ENCODE measurements at places on chromosomes 4 and X. TPM values are rescaled to one million over a fixed set of nuclear protein-coding genes. Genes with fewer than 3 reads are reported as not detected.

DNA sequence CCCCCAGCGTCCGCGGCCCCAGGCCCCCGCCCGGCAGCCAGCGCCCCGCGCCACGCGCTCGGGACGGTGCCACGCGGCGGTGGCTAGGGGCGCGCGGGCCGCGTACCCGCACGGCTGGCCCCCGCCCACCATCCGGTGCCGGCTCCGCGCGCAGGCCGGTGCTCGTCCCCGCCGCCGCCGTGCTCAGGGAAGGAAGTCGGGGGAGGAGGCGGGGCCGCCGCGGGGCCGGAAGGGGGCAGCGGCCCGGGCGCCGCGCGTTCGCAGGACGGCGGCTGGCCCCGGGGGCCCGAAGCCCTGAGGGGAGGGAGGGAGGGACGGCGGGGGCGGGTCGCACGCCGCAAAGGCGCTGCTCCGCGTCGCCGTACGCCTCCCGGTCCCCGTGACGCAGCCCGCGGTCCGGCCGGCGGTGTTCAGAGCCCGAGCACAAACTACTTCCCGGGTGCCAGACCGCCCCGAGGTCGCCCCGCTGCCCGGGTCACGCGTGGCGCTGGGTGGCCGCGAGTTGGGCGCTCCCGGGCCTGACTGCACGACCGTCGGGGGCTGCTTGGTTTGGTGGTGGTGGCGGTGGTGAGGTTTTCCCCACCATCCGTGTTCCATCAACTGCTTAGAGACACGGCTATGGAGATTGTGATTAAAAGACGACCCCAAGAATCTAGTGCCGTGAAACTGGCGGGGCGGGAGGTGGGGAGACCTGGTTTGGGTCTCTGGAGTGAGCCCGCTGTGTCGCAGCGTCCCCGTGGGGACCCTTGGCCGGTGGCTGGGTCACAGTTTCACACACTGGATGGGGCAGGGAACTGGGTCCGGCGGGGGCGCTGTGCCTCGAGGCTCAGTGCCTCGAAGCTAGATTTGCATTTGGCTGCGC is at the start of gene DCTD:
TSS of gene DCTD (minus strand) at position 205 of the 862 bp plus-strand sequence. CDS start 1,818 bp downstream, outside the sequence.
- DNase-seq, result peak; percentile 55

DNA sequence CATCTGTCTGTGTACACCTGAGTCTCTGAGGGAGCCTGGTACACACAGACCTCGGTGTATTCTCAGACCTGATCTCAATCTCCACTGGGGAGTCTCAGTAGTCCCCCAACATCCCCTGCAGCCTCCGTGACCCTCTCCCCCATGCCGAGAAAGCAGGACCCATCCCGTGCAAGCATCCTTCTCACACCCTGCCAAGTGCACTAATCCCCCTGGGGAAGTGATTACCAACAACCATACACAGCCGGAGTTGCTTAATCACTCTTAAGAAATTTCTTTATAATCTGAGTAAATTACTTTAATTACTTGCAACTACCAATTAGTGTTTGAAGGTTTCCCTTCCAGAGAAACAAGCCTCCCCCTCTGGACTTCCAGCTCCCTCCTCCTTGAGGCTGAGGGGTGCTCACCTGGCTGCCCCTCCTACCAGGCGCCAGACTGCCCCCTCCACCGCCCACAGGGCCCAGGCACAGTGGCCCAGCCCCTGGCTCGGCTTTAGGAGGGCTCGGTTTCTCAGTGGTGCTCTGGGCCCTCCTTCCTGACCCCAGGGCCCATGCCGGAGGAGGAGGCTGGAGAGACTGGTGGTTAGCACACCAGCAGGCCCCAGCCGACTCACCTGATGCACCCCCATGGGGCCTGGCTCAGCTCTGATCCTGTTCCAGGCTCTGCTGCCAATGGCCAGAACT is 43.8 kb downstream of the PJA1 start:
- DNase-seq, result no peak

DNA sequence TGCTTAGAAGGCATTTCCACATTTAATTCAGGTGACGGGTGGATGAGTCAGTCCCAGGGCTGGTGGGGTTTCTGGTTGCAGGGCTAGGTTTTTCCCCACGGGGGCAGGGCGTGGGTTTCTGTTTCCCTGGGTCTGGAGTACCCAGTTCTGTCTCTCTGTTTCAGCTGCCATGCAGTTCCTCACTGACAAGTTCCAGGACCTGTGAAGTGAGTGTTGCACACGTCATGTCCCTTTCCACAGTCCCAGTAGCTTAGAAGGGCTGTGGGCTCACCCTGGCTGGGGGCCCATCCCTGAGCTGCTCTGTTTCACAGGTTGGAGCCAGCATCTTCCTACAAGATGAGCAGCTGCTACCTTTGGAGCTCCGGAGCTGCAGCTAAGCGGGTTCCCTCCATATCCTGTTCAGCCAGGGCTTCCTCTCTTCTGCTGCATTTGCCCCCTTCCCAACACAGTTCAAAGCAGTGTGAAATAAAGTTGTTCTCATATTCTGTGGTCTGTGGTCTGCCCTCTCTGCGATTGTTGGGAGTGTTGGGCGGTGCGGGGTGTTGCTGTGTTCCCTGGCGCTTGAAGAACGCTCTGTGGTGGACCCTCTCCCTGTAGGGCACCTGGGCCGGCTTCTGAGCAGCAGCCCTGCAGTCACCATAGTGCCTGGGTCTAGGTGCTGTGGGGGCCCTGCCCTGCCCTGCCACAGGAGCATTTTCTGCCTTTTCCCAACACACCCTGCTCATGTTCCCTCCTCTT is 3.9 kb downstream of the LOC101059915 start:
- peak; percentile 70 for DNase-seq

- peak; percentile 45 for DNase-seq
Observed at GRCh38 chr4:76216975-76217814, 3.6 kb upstream of the SCARB2 start.

- no peak for DNase-seq
Observed at GRCh38 chrX:85998954-85999353, 48.4 kb downstream of the CHM start.

GRCh38 chr4:28287831-28288233 is 1427.2 kb downstream of the STIM2 start:
- DNase-seq, result peak; percentile 97

DNA sequence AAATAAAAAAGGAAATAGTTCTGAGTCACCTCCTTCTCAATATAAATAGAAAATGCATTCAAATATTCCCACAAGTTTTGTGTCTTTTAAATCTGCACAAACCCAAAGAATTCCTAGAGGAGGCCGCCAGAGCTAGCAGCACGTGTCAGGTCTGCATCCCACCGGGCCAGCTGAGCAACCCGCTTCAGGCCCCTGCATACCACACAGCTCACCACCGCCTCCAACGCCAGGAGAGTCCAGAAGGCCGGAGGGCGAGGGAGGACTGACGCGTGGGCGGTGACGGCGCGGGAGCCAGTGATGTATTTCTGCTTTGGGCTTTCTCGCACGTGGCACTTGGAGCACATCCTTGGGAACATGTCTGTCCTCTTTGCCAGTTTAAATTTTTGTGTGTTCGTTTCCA is 61.9 kb upstream of the CLDN34 start:
- DNase-seq, result no peak

DNA sequence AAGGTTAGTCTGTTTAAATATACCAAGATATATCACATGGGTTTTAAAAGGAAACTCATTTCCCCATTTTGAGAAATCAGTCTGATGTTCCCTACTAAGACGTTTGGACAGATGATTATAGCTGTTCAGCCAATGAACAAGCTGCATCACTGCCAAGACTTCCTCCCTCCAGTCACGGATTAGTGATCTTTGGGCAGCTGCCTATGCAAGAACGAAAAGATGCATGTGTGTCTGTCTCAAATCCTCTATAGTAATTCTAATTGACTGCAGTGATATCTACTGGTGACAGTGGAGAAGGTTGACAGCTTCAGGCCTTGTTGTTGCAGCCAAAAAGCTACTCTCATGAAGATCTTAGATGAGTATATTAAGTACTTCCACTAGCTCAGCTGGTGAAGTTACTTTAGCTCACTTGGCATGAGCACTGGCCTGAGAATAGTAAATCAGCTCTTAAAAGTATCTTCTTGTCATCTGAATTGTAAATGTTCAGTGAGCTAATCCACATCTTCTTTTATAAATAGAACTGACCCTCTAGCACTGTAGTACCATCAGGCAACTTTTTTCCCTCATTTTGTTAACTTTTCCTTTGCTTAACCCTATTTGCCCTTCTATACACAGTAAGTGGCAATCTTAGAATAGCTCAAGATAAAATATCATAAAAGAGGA is 134.5 kb upstream of the PCDH10 start:
- no peak for DNase-seq

DNA sequence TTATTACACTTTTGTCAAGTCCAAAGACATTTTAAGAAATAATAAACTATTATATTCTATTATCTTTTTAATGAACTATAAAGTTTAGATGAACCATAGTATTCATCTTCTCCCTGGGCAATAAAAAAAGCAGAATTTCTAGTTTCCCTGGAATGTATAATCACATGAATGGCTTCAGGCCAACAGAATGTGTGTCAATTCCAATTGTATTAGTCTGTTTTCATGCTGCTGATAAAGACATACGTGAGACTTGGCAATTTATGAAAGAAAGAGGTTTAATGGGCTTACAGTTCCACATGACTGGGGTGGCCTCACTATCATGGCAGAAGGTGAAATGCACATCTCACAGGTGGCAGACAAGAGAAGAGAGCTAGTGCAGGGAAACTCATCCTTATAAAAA is 70.7 kb upstream of the ANXA10 start:
- peak; percentile 56 for DNase-seq

- DNase-seq, result peak; percentile 40
Observed at GRCh38 chrX:74133156-74133796, 170.7 kb upstream of the ZCCHC13 start.

- DNase-seq, result no peak
Observed at GRCh38 chr4:145352438-145353145, 129.1 kb upstream of the SMAD1 start.

GRCh38 chrX:1472975-1473374 is 20.3 kb upstream of the ASMTL start:
- DNase-seq, result no peak

GRCh38 chr4:44147571-44148075 is 301.0 kb downstream of the KCTD8 start:
- no peak for DNase-seq

GRCh38 chrX:42886519-42886918 is 108.6 kb upstream of the PPP1R2C start:
- DNase-seq, result no peak

DNA sequence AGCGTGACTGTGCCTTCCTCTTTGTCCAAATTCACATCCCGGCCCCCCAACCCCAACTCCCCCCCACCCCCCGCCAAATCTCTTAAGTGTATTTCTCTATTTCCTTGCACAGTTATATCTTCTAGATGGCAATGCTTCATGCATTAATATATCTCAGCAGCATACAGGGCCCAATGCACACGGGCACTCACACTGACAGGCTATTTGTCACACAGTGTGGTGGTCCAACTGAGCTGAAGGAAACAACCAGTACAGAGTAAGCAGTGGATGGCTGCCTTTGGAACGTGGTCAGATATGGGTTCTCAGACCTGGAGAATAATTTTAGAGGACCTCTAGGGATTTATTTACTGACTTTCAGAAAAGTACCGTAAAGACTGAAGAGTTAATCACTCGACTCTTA is 681 bp downstream of the EXOC1 start:
- DNase-seq, result no peak

DNA sequence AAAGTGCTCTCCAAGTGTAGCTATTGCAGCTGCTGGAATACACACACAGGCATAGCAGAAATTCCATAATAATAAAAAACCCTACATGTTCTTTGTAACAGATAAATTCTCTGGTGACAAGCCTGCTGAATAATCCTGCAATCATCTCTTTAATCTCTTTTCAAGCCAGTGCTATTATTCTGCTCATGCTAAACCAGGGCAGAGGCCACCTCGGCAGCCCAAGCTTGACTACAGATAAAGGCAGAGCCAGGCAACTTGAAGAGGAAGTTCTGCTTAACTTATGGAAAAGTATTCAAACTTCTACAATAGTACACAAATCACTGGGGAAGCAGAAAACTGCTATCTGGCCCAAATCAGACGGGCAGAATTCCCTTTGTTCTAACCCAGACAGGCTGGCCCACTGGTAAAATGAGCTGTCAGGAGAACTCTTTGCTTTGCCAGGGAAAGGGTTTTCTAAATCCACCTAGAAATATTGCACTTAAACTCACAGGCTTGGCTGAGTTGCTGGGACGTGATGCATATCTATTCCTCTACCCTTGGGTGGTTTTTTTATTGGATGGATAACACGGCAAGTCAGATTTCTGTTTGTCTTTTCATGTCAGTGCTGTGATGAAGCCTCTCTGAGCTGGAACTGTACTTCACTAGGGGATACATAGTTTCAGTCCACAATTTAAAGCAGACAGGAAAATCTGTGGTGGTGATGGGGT is 70.5 kb downstream of the GATB start:
- no peak for DNase-seq

DNA sequence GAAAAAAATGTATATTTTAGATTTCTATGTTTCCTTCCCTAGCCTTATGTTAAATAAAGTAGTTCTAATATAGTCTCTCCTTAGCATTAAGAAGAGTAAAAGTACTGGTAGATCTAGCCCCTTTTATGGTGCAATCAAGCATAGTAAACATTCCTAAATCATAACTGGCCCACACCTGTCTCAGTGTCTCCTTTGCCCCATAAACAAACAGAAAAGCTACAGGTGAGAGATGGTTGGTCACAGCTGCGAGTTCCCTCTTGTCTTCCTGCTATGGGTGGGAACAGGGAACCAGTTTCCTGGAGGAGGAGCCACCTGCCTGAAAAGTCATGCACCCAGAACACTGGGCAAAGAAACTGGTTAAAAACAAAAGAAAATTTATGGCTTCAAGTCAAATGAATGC is 16.6 kb downstream of the SOWAHB start:
- DNase-seq, result peak; percentile 71

DNA sequence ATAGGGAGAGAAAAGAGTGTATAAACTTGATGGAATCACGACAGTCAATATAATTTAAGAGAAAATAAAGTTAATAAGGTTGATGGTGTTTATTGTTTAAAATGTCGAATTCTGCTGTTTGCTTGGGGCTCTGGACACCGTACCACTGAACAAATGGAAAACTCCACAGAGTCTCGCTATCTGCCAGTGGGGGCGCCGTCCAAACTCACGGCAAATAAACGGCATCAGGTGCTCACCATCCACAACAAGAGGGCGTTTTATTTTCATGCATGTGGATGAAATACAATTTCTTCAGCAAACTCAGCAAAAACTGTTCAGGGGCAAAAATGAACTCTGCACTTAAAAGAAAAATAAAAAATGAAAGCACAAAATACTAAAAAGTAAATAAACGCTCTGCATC is 46.6 kb upstream of the FAM47C start:
- DNase-seq, result no peak

The PCYT1B gene
- polyA plus RNA-seq, result 17.8 TPM

The CXorf49 gene
- not detected for polyA plus RNA-seq

The ASMTL gene
- 10.9 TPM for polyA plus RNA-seq

The ADH1C gene
- polyA plus RNA-seq, result not detected

The RNF128 gene
- polyA plus RNA-seq, result 4.1 TPM

The MAP3K15 gene
- polyA plus RNA-seq, result 0.05 TPM

The F11 gene
- not detected for polyA plus RNA-seq

All from mammary epithelial cell (primary cell).